ENCODE measurements at places on chromosomes 11 and 22. TPM values are rescaled to one million over a fixed set of nuclear protein-coding genes. Genes with fewer than 3 reads are reported as not detected.

DNA sequence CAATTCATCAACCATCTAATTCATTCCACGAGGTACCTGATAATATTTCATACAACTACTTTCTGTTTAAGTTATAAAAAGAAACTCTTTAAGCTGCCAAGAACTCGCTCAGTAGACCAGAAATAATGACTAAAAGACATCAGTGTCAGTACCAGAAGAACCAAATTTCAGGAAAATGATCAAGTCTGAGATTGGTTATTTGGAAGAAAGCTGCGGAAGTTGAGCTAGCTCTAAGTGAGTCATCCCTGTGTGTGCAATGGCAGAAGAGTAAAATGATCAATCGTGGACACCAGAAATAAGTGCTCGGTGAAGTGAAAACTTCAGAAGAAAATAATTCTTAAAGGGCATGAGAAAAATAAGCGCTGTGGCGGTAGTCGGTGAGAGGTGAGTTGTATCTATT is 933.2 kb upstream of the CHORDC1 start:
- no peaks in the 10 kb centered on the region for H3K36me3 ChIP-seq
- no peak for DNase-seq
- no peaks in the 10 kb centered on the region for H3K4me1 ChIP-seq
- H3K27ac ChIP-seq: no peak overlapping the region

- no peak for DNase-seq
- H3K27ac ChIP-seq: no peak within 1 kb of the TSS
- peaks cover 21% of the 10 kb centered on the region for H3K27me3 ChIP-seq
- 0 out of 2 replicates have a peak, but pooled peaks cover 5% of the 10 kb centered on the region for H3K4me1 ChIP-seq
- H3K36me3 ChIP-seq: peaks cover 6% of the 10 kb centered on the region
Observed at GRCh38 chr11:2270322-2271076, at the start of gene ASCL2. Gene ASCL2, minus strand, starts transcription at chr11:2270588. Its CDS starts 256 bp downstream, at chr11:2270332.

DNA sequence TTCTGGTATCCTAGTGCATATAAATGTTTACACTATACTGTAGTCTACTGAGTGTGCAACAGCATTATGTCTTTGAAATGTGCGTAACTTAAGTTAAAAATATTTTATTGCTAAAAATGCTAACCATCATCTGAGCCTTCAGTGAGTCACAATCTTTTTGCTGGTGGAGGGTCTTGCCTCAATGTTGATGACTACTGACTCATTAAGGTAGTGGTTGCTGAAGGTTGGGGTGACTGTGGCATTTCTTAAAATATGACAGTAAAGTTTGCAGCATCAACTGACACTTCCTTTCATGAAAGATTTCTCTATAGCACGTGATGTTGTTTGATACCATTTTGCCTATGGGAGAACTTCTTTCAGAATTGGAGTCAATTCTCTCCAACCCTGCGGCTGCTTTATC is 8.5 kb upstream of the CREBZF start:
- no peaks in the 10 kb centered on the region for H3K36me3 ChIP-seq
- no peaks in the 10 kb centered on the region for H3K4me1 ChIP-seq
- H3K27ac ChIP-seq: no peak overlapping the region

GRCh38 chr11:113177671-113178070 is 136.7 kb upstream of the TTC12 start:
- H3K27ac ChIP-seq: no peak overlapping the region
- H3K4me3 ChIP-seq: no peak overlapping the region
- no peaks in the 10 kb centered on the region for H3K36me3 ChIP-seq
- DNase-seq: no peak
- peaks cover 8% of the 10 kb centered on the region for H3K4me1 ChIP-seq
- H3K27me3 ChIP-seq: no peaks in the 10 kb centered on the region

GRCh38 chr11:95218149-95218548 is 12.9 kb downstream of the SESN3 start:
- no peak overlapping the region for H3K4me3 ChIP-seq
- H3K4me1 ChIP-seq: no peaks in the 10 kb centered on the region
- no peaks in the 10 kb centered on the region for H3K27me3 ChIP-seq
- no peak for DNase-seq
- no peaks in the 10 kb centered on the region for H3K36me3 ChIP-seq
- H3K27ac ChIP-seq: no peak overlapping the region

GRCh38 chr11:69171476-69172240 is 15.9 kb downstream of the SMIM38 start:
- H3K36me3 ChIP-seq: no peaks in the 10 kb centered on the region
- H3K4me3 ChIP-seq: no peak overlapping the region
- no peaks in the 10 kb centered on the region for H3K27me3 ChIP-seq
- no peak for DNase-seq
- H3K27ac ChIP-seq: no peak overlapping the region

DNA sequence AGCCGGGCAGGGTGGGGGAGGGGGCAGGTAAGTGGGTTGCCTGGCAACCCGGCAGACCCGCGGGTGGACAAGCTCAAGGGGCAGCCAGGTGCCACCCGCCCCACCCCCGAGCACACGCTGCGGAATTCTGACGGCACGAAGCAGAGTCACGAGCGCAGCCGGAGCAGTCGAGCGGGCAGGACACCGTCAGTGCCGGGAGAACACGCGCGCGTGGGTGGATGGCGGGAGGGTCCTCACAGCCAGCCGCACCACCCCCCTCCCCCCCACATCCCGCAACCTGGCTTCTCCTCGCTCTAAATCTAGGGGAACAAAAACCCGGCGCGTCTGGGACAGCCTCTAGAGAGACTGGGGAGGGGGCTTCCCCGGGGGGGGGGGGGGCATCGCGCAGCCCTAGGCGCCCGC is 133.1 kb upstream of the HSD17B12 start:
- H3K4me3 ChIP-seq: peak overlapping the region; percentile 11
- peaks cover 38% of the 10 kb centered on the region for H3K27me3 ChIP-seq
- DNase-seq: no peak
- peaks cover 7% of the 10 kb centered on the region for H3K4me1 ChIP-seq
- H3K27ac ChIP-seq: no peak overlapping the region
- H3K36me3 ChIP-seq: no peaks in the 10 kb centered on the region

GRCh38 chr22:48594757-48595510 is 1232.7 kb downstream of the BRD1 start:
- H3K4me3 ChIP-seq: no peak overlapping the region
- no peak overlapping the region for H3K27ac ChIP-seq
- DNase-seq: no peak
- H3K36me3 ChIP-seq: no peaks in the 10 kb centered on the region
- H3K27me3 ChIP-seq: no peaks in the 10 kb centered on the region

DNA sequence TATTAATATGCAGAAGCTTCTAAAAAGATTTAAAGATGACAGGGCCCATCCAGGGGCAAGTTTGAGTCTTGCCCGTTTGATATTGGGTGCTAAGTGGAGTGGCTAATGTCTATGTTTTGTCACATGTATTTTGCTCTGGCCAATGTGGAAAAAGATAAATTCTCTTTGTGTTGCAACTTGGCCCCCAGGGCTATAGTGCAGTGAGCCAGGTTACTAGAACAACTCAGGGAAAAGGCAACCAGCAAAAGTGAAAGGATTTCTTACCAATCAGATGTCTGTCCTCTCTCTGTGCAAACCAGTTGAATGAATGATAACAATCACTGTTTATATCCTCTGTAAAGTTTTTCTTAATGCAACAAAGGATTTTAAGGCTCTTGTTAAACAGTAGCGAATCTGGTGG is 4.6 kb upstream of the CLNS1A start:
- H3K36me3 ChIP-seq: no peaks in the 10 kb centered on the region
- peaks cover 2% of the 10 kb centered on the region for H3K4me1 ChIP-seq
- no peak for DNase-seq
- no peak overlapping the region for H3K4me3 ChIP-seq
- no peak overlapping the region for H3K27ac ChIP-seq
- H3K27me3 ChIP-seq: no peaks in the 10 kb centered on the region

DNA sequence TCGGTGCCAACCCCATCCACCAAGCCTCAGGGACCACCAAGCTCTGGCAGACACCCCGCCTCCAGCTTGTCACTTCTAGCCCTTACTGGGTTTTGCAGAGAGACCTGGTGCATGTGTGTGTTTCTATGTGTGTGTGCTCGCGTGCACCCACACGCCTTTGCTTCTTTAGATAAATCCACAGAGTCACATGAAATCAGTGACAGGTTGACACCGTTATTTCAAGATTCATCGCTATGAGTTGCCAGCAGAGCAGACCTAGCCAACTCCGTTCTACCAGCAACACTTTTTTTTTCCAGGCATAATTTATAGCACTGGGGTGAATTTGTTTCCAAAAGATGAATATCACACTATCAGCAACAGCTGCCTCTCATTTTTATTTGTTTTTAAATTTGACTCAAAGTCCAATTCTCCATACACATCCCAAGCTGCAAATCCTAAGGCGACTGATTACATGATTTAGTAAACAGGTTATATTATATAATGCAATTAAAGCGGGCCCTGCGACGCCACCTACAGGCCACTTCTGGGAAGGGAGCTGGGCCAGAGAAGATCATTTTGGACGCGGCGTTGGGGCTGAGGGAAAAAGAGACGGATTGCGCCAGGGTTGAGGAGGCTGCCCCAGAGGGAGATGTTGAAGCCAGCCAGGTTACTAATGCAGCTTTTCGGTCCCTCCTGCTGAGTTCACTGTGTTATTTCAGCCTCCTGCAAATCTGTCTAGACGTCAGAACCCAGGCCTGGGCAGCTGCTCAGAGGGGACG is 150.5 kb downstream of the FEZ1 start:
- no peaks in the 10 kb centered on the region for H3K36me3 ChIP-seq
- H3K27ac ChIP-seq: no peak overlapping the region
- DNase-seq: peak; percentile 87
- no peaks in the 10 kb centered on the region for H3K4me1 ChIP-seq
- peaks cover 3% of the 10 kb centered on the region for H3K27me3 ChIP-seq
- no peak overlapping the region for H3K4me3 ChIP-seq

GRCh38 chr22:31222736-31223135 is 10.6 kb downstream of the LIMK2 start:
- no peak overlapping the region for H3K4me3 ChIP-seq
- H3K36me3 ChIP-seq: peaks cover 5% of the 10 kb centered on the region
- no peaks in the 10 kb centered on the region for H3K4me1 ChIP-seq

DNA sequence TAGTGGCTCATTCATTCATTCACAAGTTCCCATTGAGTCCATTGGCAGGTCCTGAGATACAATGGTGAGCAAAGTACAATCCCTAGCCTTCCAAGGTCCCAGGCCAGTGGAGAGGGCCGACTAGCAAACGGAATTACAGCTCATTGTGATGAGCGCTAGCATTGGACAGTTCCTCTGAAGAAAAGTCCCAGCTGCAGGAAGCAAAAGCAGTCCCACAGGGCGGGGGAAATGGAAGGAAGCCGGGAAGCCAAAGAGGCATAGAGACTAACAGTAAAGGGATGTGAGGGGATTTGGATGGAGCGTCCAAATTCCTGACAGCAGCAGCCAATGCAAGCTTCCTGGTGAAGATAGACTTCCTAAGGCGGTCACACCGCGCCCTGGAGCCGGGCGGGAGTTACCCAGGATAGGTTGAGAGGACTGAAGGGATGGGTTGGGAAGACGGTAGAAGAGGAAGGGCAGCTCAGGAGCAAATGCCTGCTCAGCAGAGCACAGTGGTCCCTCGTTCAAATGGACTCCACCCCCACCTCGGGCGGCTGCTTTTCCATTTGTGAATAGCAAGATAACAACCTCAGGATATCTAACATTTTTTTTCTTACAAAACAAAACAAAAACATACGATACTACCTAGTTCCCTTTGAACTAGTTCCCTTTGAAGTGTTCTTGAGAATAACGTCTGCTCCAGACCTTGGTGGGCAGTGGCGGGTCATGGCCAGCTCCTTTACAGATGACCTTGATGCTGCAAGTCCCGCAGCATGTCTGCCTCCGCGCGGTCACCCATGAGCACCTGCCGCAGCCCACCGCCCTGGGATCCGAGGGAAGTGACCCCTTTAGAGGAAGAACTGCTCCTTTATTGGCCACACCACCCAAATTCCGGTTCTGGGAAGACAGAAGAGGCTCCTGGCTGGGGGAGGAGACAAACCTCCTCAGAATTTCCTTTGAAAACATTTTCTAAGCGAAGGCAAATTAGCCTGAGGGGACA is 132.9 kb downstream of the RASSF10 start:
- H3K27me3 ChIP-seq: no peaks in the 10 kb centered on the region
- no peaks in the 10 kb centered on the region for H3K36me3 ChIP-seq
- no peak overlapping the region for H3K4me3 ChIP-seq
- DNase-seq: no peak

DNA sequence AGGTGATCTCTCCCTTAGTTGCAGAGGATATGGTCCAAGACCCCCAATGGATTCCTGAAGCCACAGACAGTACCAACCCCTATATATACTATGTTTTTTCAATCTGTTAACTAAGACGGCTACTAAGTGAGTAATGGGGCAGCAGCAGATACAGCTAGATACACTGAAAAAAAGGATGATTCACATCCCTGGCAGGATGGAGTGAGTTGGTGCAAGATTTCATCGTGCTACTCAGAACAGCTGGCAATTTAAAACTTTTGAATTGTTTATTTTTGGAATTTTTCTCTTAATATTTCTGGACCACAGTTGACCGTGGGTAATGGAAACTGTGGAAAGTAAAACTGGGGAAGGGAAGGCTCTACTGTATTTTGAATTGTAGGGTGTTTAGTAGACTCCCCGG is 17.0 kb upstream of the TMEM218 start:
- DNase-seq: no peak
- no peaks in the 10 kb centered on the region for H3K4me1 ChIP-seq
- H3K27me3 ChIP-seq: peaks cover 2% of the 10 kb centered on the region
- H3K4me3 ChIP-seq: no peak overlapping the region

GRCh38 chr22:50660306-50660705 is 12.3 kb upstream of the SHANK3 start:
- no peak for DNase-seq
- no peaks in the 10 kb centered on the region for H3K4me1 ChIP-seq
- H3K36me3 ChIP-seq: no peaks in the 10 kb centered on the region

- H3K4me1 ChIP-seq: peaks cover 3% of the 10 kb centered on the region
- no peak for DNase-seq
- H3K27me3 ChIP-seq: no peaks in the 10 kb centered on the region
- H3K36me3 ChIP-seq: no peaks in the 10 kb centered on the region
Observed at GRCh38 chr22:38761202-38762162, 5.7 kb upstream of the SUN2 start.

DNA sequence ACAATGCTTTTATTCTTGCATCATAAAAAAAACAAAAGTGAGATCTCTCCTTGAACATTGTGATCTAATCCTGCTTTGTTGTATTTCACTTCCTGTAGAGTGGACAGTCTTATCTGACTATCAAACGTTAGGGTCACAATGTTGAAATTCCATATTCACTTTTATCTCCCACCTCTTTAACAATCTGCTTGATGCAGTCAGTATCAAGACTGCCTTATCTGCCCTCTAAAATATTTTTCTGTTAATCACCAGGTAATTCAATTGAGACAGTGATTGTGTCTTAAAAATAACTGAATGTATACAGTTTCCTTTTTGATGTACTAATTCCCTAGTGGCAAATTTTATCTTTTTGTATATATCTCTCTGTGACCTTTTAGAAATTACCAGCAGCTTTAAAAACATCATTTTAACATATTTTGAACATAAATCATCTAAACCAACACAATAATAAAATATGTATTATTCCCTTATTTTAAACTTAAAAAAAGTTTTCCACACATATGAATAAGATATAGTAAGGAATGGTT is 143.1 kb upstream of the MPPED2 start:
- no peak for DNase-seq
- no peaks in the 10 kb centered on the region for H3K27me3 ChIP-seq
- H3K4me3 ChIP-seq: no peak overlapping the region
- H3K4me1 ChIP-seq: no peaks in the 10 kb centered on the region

- no peaks in the 10 kb centered on the region for H3K36me3 ChIP-seq
- no peaks in the 10 kb centered on the region for H3K4me1 ChIP-seq
- no peak overlapping the region for H3K27ac ChIP-seq
- no peak overlapping the region for H3K4me3 ChIP-seq
- DNase-seq: no peak
Observed at GRCh38 chr22:46022881-46023512, 46.0 kb upstream of the WNT7B start.

- H3K27ac ChIP-seq: peak overlapping the region; percentile 46
- DNase-seq: no peak
- peaks cover 3% of the 10 kb centered on the region for H3K36me3 ChIP-seq
- H3K4me3 ChIP-seq: no peak overlapping the region
- peaks cover 29% of the 10 kb centered on the region for H3K4me1 ChIP-seq
- H3K27me3 ChIP-seq: no peaks in the 10 kb centered on the region
Observed at GRCh38 chr11:72741429-72741833, 10.8 kb downstream of the ARAP1 start.

The CNTF gene
- total RNA-seq: 1.5 TPM

The NXPE4 gene
- not detected for total RNA-seq

The BTBD18 gene
- total RNA-seq: not detected

All from H1 (cell line).